ENCODE measurements at places on chromosomes 11 and 22. TPM values are rescaled to one million over a fixed set of nuclear protein-coding genes. Genes with fewer than 3 reads are reported as not detected.

CEP57 gene
- 125 TPM for total RNA-seq

MEI1 gene
- total RNA-seq, result 1.7 TPM

MEN1 gene
- 16.9 TPM for total RNA-seq

ACER3 gene
- total RNA-seq, result 20.4 TPM

CTTN gene
- total RNA-seq, result 376 TPM

KIF18A gene
- total RNA-seq, result 0.29 TPM

MS4A6E gene
- total RNA-seq, result not detected

SCGB1C1 gene
- total RNA-seq, result not detected

JAML gene
- 9.2 TPM for total RNA-seq

FOLR2 gene
- 4.3 TPM for total RNA-seq

ZBED4 gene
- total RNA-seq, result 11.9 TPM

BIK gene
- total RNA-seq, result 29.2 TPM

PKNOX2 gene
- total RNA-seq, result 1.3 TPM
